ENCODE measurements at places on chromosomes 3 and 15. TPM values are rescaled to one million over a fixed set of nuclear protein-coding genes. Genes with fewer than 3 reads are reported as not detected.

Gene PLSCR5
- total RNA-seq, result not detected

Gene SATB1
- total RNA-seq, result 38.1 TPM

Gene VGLL3
- total RNA-seq, result 26.2 TPM

Gene ALDH1L1
- 31.5 TPM for total RNA-seq

Gene CCR5
- 3.0 TPM for total RNA-seq

Gene GOLGA8S
- not detected for total RNA-seq

All from esophagus muscularis mucosa (tissue), 4 donors.